ENCODE measurements at places on chromosomes 1 and 21.
A peak's percentile ranks its signal among the peaks of the same experiment; 100 is the strongest.

DNA sequence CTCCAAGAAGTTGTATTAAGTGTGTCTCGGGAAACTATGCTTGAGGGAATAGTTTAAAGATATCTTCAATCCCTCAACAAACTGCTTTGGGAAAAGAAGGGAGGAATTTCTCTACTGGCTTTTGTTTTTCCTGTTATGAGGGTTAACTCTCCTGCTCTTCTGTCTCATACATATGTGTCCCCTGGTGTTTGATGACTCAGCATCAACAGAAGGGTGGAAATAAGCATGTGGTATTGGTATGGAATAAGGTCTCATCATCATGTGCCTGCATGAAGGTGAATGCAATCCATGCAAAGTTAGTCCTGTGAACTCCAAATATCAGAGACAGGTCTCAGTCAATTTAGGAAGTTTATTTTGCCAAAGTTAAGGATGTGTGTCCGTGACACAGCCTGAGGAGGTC, 27.2 kb upstream of the ADAR start:
- DNase-seq = no peak

GRCh38 chr21:34126691-34127090, 53.3 kb downstream of the MRPS6 start:
- no peak for DNase-seq

GRCh38 chr21:33028287-33028670, 2.5 kb downstream of the OLIG2 start:
- no peak for DNase-seq

DNA sequence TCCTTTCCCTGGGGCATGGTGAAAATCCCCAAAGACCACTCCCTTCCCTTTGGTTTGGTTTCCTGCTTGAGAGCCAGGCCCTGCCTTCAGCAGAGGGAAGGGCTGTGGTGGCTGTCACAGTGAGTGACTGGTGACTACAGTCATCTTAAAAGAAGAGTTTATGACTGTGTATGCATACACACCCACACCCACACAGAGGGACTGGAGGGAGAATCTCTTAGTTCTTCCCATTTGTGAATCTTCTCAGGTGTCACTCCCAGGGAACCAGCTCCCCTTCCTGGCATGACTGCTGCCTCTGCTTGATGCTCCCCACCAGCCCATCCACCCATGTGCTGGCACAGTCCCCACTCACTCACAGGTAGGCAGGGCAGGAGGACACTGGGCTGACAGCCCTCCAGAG, 3.9 kb upstream of the KCNA2 start:
- peak; percentile 35 for DNase-seq

DNA sequence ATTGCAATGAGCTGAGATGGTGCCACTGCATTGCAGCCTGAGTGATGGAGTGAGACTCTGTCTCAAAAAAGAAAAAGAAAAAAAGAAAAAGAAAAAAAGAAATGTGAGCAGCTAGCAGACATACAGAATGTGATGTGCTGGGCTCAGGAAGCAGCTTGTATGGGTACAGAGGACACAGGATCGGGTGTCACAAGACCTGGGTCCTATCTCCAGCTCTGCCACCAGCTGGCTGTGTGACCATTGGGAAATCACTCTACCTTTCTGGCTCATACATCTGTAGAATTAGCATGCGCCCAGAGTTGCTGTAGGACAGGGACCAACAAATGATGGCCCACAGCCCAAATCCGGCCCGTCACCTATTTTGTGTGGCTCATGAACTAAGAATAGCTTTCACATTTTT, 3.3 kb upstream of the PLA2G2C start:
- no peak for DNase-seq

GRCh38 chr1:243291292-243291691, 35.5 kb downstream of the SDCCAG8 start:
- DNase-seq = no peak

GRCh38 chr1:191711961-191712360, 446.3 kb upstream of the RGS18 start:
- DNase-seq = no peak

- no peak for DNase-seq
Measured at GRCh38 chr1:228155596-228156514, 6.1 kb downstream of the GJC2 start.

GRCh38 chr1:174740249-174740968, 259.3 kb upstream of the CACYBP start:
- no peak for DNase-seq

DNA sequence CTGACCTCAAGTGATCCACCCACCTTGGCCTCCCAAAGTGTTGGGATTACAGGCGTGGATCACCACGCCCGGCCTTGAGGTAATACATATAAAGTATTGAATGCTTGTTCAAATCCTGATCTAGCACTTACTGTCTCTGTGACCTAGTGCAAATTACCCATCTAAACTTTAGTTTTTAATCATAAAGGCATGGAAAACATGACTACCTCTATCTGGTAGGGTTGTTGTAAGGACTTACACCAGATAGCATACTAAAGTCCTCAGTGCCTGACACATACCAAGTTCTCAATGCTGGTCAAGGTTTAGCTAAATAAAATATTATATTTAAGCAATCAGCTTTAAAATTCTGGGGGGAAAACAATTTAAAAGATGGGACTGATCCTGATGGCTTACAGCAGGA, 38.3 kb downstream of the RAB3GAP2 start:
- no peak for DNase-seq

- no peak for DNase-seq
Measured at GRCh38 chr1:87450615-87451209, 122.0 kb downstream of the LMO4 start.

DNA sequence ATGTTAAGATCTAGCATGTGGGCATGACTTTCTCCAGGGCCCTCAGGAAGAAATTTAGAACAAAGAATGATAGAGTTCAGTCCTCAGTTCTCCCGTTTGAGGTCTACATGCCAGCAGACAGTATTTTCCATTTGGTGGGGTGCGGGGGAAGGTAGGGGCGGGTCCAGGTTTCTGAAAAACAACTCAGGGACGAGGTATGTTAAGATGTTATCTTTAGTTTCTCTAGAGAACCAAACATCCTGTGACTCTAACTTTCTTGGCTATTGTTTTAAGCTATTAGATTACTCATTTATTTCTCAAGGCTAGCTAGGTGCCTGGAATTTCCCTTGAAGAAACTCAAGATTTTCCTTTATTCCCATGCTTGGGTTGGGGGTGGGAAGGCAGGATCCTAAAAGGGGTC, 42.3 kb upstream of the SYT14 start:
- no peak for DNase-seq

DNA sequence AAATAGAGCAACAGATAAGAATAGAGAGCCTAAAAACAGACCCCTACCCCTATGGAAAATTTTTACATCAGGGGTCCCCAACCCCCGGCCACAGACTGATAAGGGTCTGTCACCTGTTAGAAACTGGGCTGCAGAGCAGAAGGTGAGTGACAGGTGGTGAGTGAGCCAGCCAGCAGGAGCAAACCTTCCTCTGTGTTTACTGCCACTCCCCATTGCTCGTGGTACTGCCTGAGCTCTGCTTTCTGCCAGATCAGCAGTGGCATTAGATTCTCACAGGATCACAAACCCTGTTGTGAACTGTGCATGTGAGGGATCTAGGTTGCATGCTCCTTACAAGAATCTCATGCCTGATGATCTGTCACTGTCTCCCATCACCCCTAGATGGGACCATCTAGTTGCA, 174.1 kb downstream of the FOXD2 start:
- no peak for DNase-seq

- DNase-seq = no peak
Measured at GRCh38 chr1:38021969-38022368, 9.4 kb downstream of the UTP11 start.

DNA sequence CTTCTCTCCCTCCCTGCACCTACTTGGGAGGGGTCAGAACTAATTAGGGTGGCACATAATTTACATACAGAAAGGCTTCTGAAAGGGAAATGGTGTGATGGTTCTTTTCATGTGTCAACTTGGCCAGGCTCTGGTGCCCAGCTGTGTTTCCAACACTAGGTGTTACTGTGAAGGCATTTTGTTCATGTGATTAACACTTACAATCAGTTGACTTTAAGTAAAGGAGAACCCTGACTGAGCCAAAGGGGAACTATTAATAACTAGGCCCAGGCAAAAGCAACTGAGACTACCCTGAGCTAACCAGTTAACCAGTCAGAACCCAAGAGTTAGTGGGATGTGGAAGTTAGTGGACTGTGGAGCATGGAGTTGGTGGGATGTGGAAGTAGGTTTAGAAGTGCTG, 114.9 kb downstream of the SEC16B start:
- no peak for DNase-seq

DNA sequence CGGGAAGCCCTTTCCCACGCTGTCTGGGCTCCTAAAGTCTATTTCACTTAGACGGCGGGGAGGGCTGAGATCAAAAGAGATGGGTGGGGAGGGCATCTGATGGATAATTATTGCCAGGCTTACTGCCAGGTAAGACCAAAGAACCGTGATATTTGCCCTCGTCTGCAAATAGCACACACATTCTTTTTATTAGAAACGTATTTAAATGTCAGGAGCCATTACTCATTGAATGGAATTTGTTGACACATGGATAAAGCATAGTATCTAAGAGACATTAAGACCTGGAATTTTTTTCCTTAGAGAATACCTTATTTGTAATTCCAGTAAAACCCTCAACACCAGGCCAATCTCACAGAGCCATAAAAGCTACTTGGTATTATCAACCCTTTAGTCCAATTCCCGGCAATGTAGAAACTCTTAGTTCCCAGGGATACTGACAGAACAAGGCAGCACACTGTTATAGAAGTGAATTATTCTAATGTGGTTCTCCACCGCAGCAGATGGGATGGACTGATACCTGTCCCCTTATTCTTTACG, 10.6 kb downstream of the URB1 start:
- DNase-seq = peak; percentile 64

DNA sequence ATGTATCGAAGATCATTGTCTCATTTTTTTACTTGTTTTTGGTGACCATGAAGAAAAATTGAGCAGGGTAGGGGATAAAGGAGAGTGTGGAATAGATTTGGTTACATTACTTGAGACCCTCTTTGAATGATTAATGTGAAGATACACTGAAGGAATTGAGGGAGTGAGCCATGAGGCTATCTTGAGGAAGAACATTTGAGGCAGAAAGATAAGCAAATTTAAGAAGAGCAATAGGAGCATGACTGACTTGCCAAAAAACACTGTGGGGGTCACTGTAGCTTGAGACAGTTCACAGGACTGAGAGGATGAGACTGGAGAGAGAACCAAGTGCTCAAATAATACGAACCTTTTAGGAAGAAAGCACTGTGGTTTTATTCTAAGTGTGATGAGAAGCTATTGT, 43.1 kb upstream of the PTPRC start:
- no peak for DNase-seq

- DNase-seq = no peak
Measured at GRCh38 chr1:96104906-96105305, 616.7 kb upstream of the PTBP2 start.

DNA sequence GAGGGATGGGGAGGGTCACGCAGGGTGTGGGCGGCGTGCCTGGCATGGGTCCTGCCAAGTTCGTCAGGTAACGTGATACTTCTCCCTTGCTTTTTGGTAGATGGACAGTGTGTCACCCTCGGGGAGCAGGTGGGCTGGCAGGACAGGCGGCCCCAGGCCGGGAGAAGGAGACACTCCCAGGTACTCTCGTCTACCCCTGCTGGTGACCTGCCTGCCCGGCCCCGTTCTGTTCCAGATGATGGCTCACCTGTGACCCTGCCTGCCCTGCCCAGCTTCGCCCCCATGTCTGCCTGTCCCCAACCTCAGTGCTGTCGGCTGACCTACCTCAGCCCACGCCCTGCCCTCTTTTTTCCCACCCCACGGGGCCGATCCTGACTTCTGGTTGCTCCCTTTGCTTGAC, 144.7 kb downstream of the PCBP3 start:
- DNase-seq = no peak

GRCh38 chr1:201748335-201748734, 80.6 kb upstream of the IPO9 start:
- no peak for DNase-seq

GRCh38 chr1:109923131-109923945, 12.7 kb downstream of the CSF1 start:
- peak; percentile 49 for DNase-seq

GRCh38 chr1:11529330-11529729, 50.4 kb downstream of the DISP3 start:
- no peak for DNase-seq

DNA sequence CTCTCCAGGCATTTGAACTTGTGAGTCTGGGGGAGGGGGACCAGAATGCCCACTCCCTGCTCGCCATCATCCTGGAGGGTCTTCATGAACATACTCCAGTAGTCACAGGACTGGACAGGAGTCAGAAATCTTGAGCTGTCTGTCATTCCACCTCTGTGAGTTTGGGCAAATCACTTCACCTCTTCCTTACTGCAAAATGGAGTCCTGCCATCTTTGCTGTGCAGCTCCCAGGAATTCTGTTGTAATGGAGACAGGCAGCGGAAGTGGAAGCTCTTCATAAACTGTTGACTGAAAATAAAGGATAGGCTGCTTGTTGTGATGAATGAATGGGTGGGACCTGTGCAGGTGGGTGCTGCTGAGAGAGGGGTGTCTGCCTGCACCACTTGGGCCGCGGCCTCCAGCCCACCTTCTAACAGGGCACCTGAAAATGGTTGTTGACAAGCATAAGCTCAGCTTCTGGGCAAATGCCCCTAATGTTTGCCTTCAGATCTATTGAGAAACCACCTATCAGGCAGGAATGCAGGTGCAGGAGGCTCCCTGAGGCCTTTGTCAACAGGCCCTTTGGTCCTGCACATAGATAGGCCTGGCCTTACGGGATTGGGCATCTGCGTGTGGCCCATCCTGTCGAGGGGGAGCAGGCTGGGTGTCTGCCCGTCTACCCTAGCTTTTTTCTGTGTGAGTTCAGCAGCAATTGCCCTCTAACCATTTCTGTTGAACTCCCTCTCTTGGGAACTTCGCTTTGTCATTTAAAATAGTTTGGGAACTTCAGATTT, 321.0 kb downstream of the RPS6KC1 start:
- DNase-seq = no peak

- peak; percentile 78 for DNase-seq
Measured at GRCh38 chr21:31343680-31344480, at the start of gene TIAM1. TSS of gene TIAM1 (minus strand) at chr21:31344261. CDS start at chr21:31266972, 77,289 bp downstream.

- DNase-seq = no peak
Measured at GRCh38 chr1:201503397-201504176, 3.3 kb downstream of the CSRP1 start.

- peak; percentile 14 for DNase-seq
Measured at GRCh38 chr1:48673332-48674105, 103.2 kb downstream of the BEND5 start.

- no peak for DNase-seq
Measured at GRCh38 chr1:22364764-22365163, 86.9 kb upstream of the ZBTB40 start.

GRCh38 chr1:13799502-13800283, 99.7 kb downstream of the PRDM2 start:
- no peak for DNase-seq

DNA sequence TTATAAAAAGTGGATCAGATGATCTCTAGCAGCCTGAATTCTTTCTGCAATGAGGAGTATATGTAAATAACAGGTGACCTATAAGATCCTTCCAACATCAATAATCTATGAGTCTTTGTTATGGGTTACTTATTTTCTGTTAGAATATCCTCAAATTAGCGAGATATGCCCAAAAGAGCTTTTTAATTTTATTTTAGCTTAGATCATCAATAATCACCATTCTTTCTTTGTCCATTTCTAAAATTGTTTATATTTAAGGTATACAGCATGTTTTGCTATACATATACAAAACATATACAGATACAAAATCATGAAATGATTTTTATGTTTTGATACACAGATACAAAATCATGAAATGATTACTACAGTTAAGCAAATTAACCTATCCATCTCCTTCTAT, 11.8 kb downstream of the RABGAP1L start:
- no peak for DNase-seq

- no peak for DNase-seq
Measured at GRCh38 chr1:211751438-211751837, 76.0 kb upstream of the NEK2 start.

GRCh38 chr1:118914379-118915161, 73.6 kb downstream of the TBX15 start:
- DNase-seq = peak; percentile 77

Measured in SW480 (cell line).